ENCODE measurements at places on chromosomes 6 and 20. TPM values are rescaled to one million over a fixed set of nuclear protein-coding genes. Genes with fewer than 3 reads are reported as not detected.

GRCh38 chr6:16712931-16713484 lies 48.3 kb downstream of the ATXN1 start:
- DNase-seq = no peak

- no peak for DNase-seq
These were observed 16.9 kb downstream of the LBP start for GRCh38 chr20:38363004-38363747.

DNA sequence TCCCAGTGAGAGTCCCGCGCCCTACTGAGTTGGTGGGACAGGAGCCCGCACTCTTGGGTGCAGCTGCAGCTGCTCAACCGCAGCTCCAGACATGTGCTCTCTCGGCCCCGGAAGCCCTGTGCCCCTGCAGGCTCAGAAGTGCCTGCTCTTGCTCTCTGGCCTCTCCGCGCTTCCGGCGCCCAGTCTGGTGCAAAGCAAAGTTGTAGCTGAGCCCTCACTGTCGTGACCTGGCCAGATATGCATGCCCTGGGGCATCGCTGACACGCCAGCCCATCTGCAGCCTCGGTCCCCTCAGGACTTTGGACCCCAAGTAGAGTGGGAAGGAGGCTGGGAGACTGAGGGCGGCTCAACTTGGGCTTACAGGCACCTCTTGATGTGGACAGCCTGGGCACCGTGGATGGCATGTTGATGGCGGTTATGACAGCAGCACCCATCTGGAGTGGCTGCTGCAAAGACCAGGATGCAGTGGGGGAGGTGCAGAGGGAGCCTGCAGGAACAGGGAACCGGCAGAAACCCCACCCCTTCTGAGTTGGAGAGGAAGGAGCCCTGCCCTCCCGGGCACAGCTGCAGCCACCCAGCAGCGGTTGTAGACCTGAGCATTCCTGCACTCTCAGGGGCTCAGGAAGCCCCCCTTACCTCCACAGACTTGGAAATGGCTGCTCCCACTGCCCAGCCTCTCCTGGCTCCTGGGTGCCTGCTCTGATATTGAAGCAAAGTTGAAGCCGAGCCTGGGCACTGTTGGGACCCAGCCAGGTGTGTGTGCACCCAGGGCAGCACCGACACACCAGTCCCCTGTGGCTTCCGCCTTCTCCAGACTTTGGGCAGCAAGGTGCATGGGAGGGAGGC lies 462.6 kb downstream of the TBC1D32 start:
- peak; percentile 27 for DNase-seq

DNA sequence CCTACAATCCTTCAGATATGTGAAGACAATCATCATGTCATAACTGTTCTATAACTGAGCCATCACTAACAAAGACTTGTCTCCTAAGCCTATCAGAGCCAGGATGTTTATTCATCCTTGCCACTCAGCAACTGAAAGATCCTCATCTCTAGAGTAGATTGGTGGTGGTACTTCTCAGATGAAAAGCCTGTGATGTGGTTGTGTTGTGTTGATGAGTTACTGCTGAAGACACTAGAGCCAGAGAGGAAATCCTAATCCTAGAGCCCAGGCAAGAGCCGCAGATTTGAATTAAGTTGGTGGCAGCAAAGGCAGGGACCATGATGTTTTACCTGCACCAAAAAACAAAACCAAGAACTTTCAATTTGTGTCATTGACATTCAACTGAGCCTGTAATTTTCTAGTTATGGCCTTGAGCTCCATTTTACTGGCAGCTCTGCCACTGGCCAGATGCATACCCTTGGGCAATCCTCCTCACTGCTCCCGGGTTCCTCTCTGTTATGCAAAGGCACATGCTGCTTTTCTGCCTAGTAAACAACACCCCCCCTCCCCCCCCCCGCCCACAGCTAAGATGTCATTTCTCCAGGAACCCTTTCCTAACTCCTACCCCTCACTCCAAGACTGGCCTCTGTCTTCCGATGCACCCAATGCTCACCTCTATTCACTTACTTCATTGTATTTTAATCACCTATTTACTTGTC lies 50.2 kb upstream of the REV3L start:
- DNase-seq = no peak

- no peak for DNase-seq
These were observed 111.6 kb downstream of the EPHA7 start for GRCh38 chr6:93307505-93308409.

GRCh38 chr6:43665376-43665775 lies 20.5 kb downstream of the RSPH9 start:
- no peak for DNase-seq

Gene C20orf96
- 16.6 TPM for polyA plus RNA-seq

All from SK-N-SH (cell line).